ENCODE measurements at places on chromosomes 12 and 14.

- DNase-seq, result no peak
These were observed 25.9 kb upstream of the POC1B start for GRCh38 chr12:89551747-89552146.

- no peak for DNase-seq
These were observed 55.0 kb downstream of the TMX1 start for GRCh38 chr14:51294951-51295525.

DNA sequence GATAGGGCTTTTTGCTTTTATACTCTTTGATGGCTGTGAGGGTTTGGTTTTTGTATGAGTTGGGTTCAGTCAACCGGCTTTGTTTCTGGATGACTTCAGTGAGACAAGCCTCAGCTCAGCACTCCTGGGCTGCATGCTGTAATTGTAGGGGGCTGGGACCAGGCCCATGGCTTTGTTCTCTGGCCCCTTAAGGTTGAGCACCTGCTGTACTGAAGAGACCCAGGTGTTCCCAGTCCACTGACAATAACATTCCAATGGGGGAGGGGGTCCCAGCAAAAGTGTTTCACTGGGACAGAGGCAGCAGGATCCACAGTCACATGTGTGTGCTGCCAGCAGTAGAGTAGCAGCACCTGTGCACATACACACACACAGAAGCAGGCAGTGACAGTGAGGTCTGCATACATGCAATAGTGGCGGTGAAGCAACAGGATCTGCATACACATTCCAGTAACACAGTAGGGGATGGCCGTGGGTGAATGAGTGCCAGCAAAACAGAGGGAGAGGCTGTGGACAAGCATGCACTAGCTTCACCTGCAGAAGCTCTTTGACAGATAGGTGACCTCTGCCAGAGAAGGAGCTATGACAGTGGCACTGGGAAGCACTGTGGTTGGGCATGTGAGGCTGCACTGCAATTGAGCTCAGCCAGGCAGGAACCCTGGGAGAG is 240.4 kb downstream of the ASCL1 start:
- no peak for DNase-seq

DNA sequence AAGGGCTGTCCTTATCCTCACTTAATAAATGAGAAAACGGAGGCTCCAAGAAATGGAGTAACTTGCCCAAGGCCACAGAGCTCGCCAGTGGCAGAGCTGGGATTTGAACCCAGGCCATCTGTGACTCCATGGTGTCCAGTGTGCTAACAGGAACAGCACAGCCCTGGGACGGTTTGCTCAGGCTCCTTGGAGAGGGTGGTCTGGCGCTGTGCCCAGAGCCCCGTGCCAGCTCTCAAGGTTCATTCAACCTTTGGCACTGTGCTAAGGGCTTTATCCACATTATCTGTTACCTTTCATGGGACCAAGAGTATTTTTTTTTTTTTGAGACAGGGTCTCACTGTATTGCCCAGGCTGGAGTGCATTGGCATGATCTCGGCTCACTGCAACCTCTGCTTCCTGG is 8.1 kb downstream of the DAO start:
- no peak for DNase-seq

- DNase-seq, result no peak
These were observed 621.6 kb downstream of the CCER1 start for GRCh38 chr12:90333424-90333823.

- peak; percentile 21 for DNase-seq
These were observed 75.0 kb downstream of the TGFB3 start for GRCh38 chr14:75906680-75907280.

- no peak for DNase-seq
These were observed 18.1 kb upstream of the IAPP start for GRCh38 chr12:21354641-21355040.

GRCh38 chr12:32659908-32660440 is 19.1 kb upstream of the DNM1L start:
- DNase-seq, result no peak

GRCh38 chr12:53122961-53123468 is 19.7 kb downstream of the SOAT2 start:
- no peak for DNase-seq

DNA sequence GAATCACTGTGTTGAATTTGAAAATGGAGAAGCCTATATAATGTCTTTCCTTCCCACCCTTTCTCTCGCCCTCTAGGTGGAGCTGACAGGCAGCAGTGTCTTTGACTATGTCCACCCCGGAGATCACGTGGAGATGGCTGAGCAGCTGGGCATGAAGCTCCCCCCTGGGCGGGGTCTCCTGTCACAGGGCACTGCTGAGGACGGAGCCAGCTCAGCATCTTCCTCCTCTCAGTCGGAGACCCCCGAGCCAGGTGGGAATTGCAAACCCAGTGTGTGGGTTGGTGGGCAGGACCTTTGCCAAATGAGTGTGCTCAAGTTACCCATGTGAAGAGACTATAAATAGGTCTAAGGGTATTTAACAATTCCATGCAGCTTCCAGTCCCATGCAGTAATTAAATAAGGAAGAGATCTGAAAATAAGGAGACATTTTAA is 274.7 kb downstream of the EGLN3 start:
- no peak for DNase-seq

- DNase-seq, result no peak
These were observed 65.9 kb downstream of the PTPRQ start for GRCh38 chr12:80509781-80510556.

- no peak for DNase-seq
These were observed 240.3 kb downstream of the ZFP36L1 start for GRCh38 chr14:68552602-68553001.

GRCh38 chr14:90444077-90444696 is 47.4 kb downstream of the CALM1 start:
- no peak for DNase-seq

GRCh38 chr12:12582895-12583303 is 20.2 kb upstream of the DUSP16 start:
- DNase-seq, result peak; percentile 47

DNA sequence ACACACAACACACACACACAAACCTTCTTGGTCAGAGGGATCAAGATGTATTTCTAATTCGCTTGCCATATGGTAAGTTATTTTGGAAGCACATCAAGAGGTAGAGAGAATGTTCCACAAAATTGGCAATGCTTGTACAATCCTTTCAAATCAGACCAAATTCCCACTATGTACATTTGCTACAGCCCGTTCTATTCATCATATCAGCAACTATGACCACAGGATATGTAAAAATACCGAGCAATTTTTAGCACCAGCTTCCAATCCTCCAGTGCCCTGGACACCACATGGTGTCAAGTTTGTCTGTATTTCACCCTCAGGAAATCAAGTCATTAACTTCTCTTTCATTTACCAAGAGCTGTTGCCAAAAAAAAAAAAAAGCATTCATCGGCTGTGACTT is 21.2 kb downstream of the TBX5 start:
- no peak for DNase-seq

DNA sequence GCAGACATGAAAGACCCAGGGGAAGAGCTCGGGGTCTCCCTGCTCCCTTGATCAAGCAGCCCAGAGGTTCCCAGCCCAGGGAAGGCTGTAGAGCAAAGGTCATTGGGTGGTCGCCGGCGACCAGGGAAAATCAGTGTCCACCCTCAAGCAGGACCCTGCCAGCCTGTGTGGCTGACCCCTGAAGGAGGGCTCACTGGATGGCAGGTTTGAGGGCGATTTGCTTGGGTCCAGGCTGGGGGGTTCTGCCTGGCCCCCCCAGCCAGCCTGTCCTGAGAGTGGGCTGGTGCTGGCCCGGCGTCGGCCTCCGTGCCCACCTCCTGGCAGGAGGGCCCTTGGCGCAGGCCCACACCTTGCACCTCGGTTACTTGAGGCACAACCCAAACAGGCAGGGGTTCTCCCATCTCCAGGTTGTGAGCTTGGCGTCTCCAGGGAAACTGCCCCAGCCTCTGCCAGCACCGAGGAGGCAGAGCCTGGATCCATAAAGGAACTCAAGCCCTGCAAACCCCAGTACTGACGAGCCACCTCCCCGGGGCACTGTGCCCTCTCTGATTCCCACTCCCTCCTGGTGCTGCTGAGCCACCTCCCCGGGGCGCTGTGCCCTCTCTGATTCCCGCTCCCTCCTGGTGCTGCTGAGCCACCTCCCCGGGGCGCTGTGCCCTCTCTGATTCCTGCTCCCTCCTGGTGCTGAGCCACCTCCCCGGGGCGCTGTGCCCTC is 329.0 kb upstream of the SFSWAP start:
- no peak for DNase-seq

DNA sequence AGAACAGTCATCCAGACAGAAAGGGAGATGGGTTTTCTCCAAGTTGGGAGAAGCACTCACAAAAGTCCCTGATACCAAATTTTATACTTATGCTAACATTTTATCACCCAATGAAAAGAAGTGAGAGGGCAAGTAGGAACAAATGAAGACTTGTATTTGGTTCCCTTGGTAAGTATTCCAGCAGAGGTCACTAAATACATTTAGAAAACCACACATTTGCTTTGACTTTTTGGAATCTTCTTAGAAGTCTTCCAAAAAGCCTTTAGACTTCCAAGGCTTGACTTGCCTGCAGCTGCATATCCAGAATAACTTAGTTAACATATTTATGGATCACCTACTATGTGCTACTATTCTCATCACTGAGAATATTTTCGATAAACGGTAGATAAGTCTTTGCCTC is 3.1 kb upstream of the GYS2 start:
- no peak for DNase-seq

- no peak for DNase-seq
These were observed 107.5 kb downstream of the DAD1 start for GRCh38 chr14:22481546-22481945.

- DNase-seq, result no peak
These were observed 333.7 kb upstream of the TMTC1 start for GRCh38 chr12:30117483-30117882.

GRCh38 chr12:92439420-92439805 is 263.4 kb upstream of the PLEKHG7 start:
- no peak for DNase-seq

DNA sequence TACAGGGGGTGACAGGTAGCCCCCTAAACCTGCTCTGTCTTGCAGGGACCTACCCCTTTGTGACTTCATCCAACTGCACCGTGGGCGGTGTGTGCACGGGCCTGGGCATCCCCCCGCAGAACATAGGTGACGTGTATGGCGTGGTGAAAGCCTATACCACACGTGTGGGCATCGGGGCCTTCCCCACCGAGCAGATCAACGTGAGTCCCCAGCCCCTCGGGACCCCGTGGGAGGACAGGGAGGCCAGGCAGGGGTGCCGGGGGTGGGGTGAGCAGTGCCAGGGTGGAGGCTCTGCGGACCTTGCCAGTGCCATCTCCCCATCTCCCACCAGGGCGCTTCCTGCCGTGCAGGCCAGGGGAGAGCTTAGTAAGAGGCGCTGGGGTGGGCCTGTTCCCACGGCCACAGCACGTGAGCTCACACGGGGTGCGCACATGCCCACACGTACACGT is 11.1 kb upstream of the SIVA1 start:
- no peak for DNase-seq

- DNase-seq, result no peak
These were observed 22.1 kb upstream of the LGMN start for GRCh38 chr14:92770484-92770883.
